ENCODE measurements at places on chromosomes 2 and 18. TPM values are rescaled to one million over a fixed set of nuclear protein-coding genes. Genes with fewer than 3 reads are reported as not detected.

DNA sequence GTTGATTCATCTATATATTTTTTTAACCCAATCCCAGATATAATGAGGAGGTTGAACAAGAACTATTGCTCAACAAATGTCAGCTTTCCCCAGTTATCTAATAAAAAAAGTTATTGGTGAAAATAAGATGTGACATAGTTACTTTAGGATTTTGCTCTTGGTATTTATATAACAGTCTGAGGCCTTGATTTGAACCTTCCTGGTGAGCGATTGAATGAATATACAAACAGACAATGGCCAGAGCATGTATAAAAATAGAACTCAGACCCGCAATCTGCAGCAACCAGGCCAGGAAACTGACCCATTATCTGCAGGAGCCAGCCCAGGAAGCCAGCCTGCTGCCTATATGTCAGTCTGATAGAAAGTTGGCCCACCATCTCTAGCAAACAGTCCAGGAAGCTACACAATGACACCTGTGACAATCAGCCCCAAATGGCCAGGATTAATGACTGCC lies 81.6 kb downstream of the HS6ST1 start:
- no peak for DNase-seq

DNA sequence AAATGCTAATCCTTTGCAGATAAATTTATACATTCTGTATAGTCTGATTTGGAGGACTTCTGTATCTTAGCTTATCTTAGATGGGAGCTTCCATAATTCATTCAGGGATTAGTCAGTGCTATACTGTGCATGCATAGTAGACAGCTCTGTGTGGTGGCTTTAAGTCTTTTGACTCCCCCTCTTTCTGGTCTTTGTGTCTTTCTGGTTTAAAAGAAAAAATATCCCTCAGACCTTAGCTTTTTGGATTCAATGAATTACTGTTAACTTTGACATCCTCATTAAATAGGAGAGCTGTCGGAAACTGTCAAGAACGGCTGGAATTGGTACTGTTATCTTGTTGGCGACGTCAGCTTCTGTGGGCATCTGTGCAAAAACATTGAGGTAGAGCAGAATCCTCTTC lies 130.4 kb downstream of the SPTBN1 start:
- DNase-seq: no peak

Gene RPS27A
- 2,697 TPM for total RNA-seq

GRCh38 chr2:15092181-15092580 lies 459.7 kb downstream of the LRATD1 start:
- no peak for DNase-seq

Gene CNTNAP5
- total RNA-seq: 0.14 TPM

DNA sequence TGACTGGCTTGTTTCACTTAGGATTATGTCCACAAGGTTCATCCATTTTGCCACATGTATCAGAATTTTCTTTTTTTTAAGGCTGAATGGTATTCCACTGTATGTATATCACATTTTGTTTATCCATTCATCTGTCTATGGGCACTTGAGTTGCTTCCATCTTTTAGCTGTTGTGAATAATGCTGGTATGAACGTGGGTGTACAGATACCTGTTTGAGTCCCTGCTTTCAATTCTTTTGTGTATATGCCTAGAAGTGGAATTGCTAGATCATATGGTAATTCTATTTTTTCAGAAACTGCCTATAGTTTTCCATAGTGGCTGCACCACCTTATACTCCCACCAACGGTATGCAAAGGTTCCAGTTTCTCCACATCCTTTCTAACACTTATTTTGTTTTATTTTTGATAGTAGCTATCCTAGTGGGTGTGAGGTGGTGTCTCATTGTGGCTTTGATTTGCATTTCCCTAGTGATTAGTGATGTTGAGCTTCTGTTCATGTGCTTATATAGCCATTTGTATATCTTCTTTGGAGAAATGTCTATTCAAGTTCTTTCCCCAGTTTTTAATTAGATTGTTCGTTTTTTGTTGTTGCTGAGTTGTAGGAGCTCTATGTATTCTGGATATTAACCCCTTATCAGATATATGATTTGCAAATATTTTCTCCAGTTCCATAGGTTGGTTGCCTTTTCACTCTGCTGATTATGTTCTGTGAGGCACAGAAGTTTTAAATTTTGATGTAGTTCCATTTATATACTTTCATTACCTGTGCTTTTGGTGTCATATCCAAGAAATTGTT lies 40.7 kb downstream of the TTC39C start:
- DNase-seq: no peak

- DNase-seq: no peak
Observed at GRCh38 chr2:236164201-236164924, 3.8 kb downstream of the GBX2 start.

- DNase-seq: peak; percentile 40
Observed at GRCh38 chr2:69619725-69620124, 23.8 kb downstream of the AAK1 start.

DNA sequence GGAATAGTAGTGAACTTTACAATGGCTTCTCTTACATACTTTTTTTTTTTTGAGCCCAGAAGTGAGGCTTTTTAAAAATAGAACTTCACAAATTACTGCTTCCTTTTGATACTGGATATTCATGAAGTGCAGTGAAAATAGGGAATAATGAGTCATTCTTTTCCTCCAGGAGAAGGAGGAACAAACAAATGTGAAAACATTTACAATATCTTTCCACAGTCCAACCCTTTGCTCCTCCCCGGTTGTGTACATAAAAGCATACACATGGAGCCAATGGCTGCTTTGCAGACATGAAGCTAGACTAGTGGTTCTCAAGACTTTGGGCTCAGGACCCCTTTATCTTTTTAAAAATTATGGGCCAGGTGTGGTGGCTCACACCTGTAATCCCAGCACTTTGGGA lies 266.9 kb downstream of the GBX2 start:
- DNase-seq: no peak

- no peak for DNase-seq
Observed at GRCh38 chr2:124810132-124810531, 785.0 kb downstream of the CNTNAP5 start.

GRCh38 chr2:102355526-102356380 lies at the start of gene IL18R1:
IL18R1 (plus strand) TSS chr2:102355796; CDS start chr2:102362661, 6,865 bp downstream.
- DNase-seq: peak; percentile 80

Gene UXS1
- 31.4 TPM for total RNA-seq

DNA sequence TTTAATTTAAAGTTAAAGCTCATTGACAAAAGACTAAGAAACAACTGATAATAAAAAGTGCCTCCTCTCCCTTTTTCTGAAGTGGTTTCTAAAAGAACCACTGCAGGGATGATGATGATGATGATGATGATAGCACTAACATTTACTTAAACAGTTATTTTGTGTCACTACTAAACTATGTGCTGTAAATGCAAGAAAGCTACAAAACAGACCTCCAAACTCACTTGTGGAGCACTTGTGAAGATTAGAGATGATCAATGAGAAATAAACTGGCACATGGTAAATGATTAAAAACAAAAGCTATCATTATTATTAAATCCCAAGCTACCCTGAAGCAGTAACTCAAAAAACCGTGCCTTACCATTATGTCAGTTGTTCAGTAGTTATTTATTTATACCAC lies 88.7 kb downstream of the SLC8A1 start:
- DNase-seq: no peak

- DNase-seq: no peak
Observed at GRCh38 chr2:11123856-11124759, 31.2 kb upstream of the SLC66A3 start.

- DNase-seq: no peak
Observed at GRCh38 chr2:236694146-236694888, 124.7 kb downstream of the ACKR3 start.

- DNase-seq: no peak
Observed at GRCh38 chr2:38671303-38671702, 5.4 kb downstream of the GALM start.

GRCh38 chr2:28319118-28320008 lies 73.3 kb upstream of the FOSL2 start:
- DNase-seq: no peak

DNA sequence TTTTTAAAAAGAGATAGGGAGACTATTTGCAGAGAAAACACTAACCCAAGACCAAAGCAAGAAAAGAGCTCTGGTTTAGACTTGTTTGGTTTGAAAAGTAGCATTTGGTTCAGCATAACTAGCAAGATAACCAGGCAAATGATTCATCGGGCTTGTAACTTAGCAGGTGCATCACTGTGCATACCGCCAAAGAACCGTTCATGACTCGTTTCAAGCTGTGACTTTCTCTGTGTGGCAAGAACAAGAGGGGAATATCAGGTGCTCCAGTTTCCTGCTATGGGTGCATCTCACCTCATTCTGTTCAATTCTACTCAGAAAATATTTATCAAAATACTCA lies 244.9 kb downstream of the ETAA1 start:
- DNase-seq: no peak

Gene RBM44
- 0.85 TPM for total RNA-seq

DNA sequence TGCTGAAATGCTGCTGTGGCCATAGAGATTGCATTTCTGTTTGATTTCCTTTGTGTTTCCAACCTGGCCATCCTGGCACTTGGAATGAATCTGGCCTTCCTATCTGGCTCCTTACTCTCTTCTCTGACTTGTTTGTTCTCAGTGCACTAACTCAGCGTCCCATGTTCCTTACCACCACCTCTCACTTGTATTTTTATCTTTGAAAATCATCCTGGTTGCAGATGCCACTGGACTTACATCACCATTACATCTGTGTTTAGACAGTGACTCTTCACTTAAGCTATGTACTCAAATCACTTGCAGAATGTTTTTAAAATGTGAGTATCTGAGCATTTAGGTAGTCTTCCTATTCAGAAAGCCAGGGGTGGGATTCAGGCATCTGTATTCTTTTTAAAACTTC lies 239.5 kb downstream of the WDR7 start:
- no peak for DNase-seq

- no peak for DNase-seq
Observed at GRCh38 chr2:68403199-68403644, 38.1 kb downstream of the PLEK start.

Gene TTLL4
- 8.8 TPM for total RNA-seq

DNA sequence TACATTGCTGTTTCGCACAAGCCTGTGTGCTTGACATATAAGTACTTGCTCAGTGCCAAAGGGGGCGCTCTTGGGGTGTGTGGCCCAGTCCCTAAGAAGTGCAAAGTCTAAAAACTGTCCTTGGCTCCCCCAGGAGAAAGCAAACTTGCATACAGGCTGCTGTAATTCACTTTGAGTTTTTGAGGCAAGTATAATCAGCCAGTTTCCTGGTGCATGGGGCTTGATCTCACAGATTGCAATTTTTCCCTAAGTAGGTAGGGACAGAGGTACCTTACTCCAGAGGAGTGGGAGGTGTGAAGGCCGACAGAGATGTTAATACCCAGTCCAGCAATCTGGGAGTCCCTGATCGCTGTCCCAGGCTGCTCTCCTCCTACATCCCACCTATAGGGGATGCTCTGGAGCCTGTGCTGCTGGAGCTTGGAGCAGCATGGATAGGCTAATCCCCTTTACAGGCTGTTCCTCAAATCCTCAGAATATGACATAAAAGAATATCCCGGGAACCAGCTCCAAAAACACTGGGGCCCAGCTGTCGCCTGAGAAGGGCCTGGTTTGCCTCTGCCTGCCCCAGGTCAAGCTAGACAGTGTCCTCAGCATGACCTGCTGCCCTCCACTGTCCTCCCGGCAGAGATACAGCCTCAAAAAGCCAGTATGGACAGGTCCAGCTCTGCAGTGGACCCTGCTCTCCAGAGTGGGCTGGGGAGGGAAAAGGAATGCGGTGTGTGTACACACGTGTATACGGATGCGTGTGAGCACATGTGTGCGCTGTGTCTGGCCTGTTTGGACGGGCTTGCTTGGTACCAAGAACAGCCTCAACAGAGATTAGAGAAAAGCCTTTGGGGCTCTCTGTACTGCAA lies 136.5 kb upstream of the HAAO start:
- DNase-seq: no peak

DNA sequence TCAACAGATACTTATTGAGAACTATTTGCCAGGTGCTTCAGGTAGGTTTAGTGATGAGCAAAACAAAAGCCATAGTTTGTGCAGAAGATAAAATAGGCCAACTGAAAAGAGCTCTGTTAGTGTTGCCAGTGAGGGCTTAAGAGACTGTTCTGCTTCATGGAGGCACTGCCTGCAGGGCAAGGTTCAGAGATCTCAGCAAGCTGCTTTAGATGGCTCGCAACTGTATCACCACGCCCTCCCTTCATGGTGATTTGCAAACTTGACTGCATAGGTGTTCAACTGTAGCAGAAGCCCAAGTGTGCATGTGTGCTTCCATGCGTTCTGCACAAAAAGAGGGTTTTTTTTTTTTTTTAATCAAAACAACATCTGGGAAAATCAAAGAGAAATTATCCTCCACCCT lies 84.5 kb downstream of the RAPH1 start:
- DNase-seq: no peak

GRCh38 chr2:27960237-27960912 lies 69.8 kb downstream of the BABAM2 start:
- DNase-seq: no peak

Gene LAMA3
- total RNA-seq: 8.9 TPM

- DNase-seq: no peak
Observed at GRCh38 chr18:12257996-12258718, 4.0 kb downstream of the CIDEA start.

Gene LOXL3
- 1.4 TPM for total RNA-seq

DNA sequence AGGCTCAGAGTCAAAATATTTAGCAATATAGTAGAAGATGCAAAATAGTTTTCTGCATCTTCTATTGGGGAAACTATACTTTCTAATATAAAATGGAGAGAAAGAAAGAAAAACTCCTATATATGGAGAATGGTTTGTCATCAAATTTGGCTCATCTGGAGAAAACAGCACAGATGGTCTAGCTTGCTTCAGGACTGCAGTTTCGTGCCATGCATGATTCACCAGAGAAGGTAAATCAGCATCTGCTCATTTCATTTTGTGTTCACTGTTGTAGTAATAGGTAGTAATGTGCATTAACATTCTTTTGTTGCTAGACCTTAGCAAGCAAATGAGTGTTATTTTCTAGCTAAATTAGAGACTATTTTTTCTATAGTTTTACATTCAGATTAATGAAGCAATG lies 179.0 kb downstream of the ASXL3 start:
- DNase-seq: no peak

- no peak for DNase-seq
Observed at GRCh38 chr2:25497918-25498407, 156.2 kb upstream of the DNMT3A start.

- no peak for DNase-seq
Observed at GRCh38 chr18:55763805-55764204, 175.8 kb upstream of the TCF4 start.

DNA sequence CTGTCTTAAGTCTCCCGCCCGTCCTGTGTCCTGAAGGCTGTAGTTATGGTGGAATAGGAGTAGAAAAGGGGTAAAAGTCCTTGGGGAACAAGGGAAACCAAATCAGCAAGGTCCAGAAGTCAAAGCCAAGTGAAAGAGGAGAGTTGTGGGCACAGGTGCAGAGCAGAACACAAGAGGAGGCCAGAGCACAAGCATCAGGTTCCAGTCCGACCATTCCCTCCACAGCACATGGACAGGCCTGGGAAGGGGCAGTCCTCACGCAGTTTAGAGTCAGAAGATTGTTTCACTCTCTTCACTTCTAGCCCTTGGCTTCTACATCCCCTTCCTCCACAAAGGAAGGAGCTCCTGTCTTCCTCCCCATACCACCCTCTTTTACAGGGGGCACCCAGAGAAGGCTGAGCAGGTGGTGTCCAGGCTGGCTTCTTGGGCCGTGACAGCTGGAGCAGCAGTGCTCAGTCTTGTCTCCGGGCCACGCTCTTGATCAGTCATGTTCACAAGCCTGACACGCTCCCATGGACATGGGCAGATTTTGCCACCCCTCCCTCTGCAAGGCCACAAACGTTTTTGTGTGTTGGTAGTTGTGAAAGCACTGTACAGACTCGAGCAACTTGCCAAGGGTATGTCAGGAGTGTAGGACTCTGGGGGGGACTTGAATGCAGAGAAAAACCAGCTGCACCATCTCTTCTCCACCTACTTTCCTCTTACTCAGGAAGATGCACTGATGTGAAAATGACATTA lies 138.5 kb upstream of the DAPL1 start:
- DNase-seq: no peak
